ENCODE measurements at places on chromosomes 7 and 10.

DNA sequence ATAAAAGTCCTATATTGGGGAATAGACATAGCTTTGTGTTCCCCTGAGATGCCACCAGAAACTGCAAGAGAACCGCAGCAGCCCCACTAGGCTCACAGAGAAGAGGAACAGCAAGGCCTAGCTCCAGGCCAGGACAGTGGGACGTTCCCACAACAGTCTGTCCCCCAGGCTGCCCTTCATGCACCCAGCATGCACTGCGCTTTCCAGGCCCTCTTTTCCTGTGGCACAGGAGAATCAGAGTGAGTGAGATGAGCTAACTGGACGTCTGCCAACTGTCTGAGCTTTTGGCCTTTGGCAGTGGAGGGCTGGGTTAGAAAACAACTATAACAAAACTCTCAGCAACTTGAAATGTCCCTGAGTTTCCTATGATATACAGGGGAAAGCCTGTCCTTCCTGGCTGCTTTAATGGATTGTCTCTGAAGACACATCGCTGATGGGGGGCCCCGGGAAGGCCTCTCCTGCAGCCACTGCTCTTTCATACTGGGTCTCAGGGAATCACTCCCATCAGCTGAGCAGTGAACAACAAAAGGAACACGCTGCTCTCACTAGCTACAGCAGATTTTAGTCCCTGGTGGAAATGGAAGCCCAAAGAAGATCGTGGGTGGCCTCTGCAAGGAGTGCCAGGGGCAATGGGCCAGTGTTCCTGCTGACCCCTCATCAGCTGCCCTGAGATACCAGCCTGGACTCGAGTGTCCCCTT, 53.5 kb downstream of the PODXL start:
- no peak for DNase-seq

- DNase-seq, result no peak
Observed at GRCh38 chr7:55306331-55306730, 58.8 kb upstream of the LANCL2 start.

- DNase-seq, result no peak
Observed at GRCh38 chr7:146982482-146982881, 865.9 kb downstream of the CNTNAP2 start.

- DNase-seq, result no peak
Observed at GRCh38 chr10:1267568-1267967, 211.4 kb downstream of the WDR37 start.

- DNase-seq, result no peak
Observed at GRCh38 chr10:118481871-118482270, 113.6 kb downstream of the PRLHR start.

DNA sequence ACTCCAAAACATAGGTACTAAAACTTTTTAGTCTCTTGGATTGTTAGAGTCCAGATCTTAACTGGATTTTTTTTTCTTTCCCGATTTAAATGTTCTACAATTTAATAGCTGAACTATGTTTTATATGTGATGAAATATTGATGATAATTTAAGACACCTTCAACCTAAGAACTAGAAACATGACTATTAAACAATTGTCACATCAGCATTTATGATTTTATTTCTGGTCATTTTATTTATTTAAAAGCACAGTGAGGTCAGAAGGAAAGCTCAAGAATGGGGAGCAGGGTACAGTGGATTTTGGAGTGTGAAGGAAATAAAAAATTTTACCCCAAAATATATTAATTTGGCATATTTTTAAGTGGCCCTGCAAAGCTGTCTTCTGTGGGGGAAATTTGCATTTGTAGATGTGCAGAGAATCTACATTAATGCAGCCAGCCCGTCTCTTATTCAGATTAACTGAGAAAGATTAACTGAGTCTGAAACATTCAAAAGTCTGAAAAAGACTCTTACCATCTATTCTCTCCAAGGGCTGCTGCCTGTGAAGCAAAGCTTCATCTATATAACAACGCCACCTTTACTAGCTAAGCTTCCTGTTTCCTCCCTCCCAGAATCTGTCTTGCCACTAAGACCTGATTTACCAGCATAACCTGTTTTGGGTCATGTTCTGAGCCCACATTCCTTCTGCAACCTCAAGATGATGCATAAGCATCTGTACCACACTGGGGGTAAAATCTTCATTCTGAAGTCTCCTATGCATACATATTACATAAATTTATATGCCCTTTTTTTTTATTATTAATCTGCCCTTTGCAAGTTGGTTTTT, 86.4 kb downstream of the TMEM106B start:
- no peak for DNase-seq

- no peak for DNase-seq
Observed at GRCh38 chr10:10967029-10967428, 50.6 kb upstream of the CELF2 start.

DNA sequence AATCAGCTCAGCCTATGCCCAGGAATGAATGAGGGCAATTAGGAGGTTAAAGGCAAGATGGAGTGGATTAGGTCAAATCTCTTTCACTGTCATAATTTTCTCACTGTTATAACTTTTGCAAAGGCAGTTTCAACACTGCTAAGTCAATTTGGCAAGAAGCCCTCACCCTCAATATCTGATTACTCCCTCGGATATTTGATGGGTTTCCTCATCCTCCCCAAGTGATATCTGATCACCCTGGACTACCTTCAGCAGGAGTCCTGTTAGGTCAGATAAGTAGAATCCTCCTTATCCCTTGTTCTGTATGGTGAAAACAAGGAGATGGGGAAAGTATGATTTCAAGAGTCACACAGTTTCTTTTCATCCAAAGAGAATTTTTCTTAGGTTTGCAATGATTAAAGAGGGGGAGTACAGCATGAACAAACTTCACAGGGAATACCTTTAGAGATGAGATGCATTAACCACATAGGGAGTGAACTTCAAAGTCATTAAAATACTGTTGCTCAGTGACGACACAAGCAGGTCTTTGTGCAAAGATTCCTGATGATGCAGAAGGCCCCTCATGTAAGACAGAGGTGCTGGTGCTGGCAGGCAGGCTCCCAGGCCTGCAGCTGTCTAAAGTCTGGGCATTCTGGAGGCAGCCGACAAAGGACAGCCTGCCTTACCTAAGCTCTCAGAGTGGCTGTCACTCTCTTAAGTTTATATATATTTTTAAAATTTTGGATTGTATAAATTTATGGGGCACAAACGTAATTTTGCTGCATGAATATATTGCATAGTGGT, 75.4 kb upstream of the POM121L12 start:
- DNase-seq, result no peak

GRCh38 chr10:8331387-8331786, 276.9 kb downstream of the GATA3 start:
- no peak for DNase-seq

- no peak for DNase-seq
Observed at GRCh38 chr7:116446212-116446855, 53.2 kb upstream of the CAV2 start.

GRCh38 chr10:113236998-113237397, 287.0 kb downstream of the TCF7L2 start:
- no peak for DNase-seq

GRCh38 chr10:129780198-129780597, 183.9 kb downstream of the EBF3 start:
- DNase-seq, result no peak

GRCh38 chr7:7103343-7104313, 78.7 kb upstream of the C1GALT1 start:
- no peak for DNase-seq

DNA sequence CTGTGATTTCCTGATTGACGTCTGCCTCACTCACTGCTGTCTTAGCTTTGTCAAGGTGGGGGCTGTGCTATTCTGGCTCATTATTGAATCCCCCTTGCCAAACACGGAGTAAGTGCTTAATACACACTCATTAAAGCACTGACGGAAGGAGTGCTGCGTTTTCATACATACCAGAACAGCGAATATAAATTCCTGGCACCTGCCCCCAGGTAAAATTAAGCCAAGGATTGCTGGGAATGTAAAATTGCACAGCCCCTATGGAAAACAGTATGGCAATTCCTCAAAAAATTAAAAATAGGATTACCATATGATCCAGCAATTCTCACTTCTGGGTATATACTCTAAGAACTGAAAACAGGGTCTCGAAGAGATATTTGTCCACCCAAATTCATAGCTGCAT, 6.6 kb downstream of the KLRG2 start:
- no peak for DNase-seq

DNA sequence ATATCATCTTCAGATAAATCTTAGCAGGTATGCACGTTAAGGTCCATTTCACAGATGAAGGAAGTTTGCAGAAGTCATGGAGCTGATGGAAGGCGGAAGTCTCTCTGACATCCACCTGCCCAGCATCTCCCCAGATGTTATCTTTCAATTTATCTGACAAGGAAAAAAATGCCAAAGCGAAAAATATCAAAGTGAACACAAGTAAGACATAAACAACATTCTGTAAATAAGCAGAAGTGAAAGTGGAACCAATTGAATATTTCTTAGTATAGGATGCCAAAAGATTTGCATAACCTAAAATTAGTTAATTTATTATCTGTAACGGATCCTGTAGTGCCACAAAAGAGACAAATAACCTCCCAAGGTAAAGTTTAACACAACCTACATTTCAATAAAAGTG, 73.6 kb upstream of the NEBL start:
- no peak for DNase-seq

DNA sequence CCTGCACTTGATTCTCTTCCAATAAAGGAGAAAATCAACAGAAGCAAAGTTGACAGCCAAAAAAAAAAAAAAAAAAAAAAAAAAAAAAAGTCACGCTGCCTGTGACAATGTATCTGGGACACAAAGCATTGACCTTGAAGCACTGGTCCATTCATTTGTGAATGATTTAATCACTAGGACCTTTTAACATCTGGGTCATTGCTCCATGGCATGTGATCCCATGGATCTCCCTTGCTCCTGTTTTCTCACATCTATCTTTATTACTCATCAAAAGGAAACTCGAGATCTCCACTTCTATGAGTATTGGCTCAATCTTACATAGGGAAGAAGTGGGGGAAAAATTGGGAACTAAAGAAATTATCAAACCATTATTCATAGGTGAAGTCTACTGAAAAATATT, 89.6 kb upstream of the SMIM30 start:
- DNase-seq, result no peak

DNA sequence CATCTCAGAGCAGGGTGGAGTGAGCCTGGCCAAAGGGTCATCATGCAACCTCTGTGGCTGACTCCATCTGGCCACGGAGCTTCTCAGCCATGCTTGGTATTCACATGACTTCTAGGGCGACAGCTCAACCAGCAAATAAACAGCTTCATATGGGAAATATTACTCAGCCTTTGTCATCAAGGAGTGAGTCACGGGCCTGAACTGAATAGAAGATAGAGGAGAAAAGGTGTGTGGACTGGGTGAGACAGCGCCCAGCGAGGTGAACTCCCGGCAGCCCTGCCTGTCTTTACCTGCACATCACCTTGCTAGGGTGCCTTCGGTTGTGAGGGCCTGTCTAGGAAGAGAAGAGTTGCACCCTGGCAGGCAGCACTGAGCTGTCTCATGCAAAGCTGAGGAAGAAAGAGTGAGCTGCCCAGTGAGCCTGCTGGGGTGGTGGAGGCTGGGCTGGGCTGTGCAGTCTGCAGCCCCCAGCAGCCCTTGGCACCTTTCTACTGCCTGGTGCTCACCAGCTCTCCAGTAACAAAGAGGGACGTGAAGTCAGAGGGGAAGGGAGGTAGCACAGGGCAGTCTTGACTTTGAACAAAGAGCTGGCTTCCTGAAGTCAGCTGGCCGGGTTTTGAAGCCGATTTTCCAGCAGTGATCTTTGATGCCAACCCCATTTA, 114.2 kb downstream of the EGFR start:
- DNase-seq, result no peak

GRCh38 chr7:92988051-92988450, 129.7 kb downstream of the SAMD9 start:
- no peak for DNase-seq

DNA sequence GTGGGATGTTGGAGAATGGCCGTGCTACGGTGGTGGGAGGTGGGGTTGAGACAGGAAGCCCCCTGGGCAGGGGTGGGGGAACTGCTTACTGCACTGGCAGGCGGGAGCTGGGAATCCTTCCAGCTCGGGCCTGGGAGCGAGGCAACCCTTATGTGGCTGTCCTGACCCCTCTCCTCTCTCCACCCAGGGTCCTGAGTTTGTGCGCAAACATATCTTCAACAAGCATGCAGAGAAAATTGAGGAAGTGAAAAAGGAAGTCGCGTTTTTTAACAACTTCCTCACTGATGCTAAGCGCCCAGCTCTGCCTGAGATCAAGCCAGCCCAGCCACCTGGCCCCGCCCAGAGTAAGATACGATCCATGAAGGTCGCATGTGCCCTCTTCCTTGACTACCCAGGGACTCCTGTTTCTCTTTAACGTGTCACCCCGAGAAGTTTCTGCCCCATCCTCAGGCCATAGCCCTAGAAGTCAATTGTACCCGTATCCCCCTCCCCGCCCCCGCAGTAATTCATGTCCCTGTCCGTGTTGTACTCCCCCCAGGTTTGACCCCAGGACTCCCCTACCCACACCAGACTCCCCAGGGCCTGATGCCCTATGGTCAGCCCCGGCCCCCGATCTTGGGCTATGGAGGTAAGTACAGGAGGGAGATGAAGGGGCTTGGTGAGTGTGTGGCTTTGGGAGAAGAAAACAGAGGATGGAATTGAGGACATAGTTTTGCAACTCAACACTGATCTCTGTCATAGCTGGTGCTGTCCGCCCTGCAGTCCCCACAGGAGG, 1.8 kb downstream of the UFSP1 start:
- no peak for DNase-seq

- DNase-seq, result peak; percentile 9
Observed at GRCh38 chr7:37901236-37901827, 15.3 kb downstream of the SFRP4 start.

GRCh38 chr7:41491883-41492471, 210.9 kb downstream of the INHBA start:
- no peak for DNase-seq

DNA sequence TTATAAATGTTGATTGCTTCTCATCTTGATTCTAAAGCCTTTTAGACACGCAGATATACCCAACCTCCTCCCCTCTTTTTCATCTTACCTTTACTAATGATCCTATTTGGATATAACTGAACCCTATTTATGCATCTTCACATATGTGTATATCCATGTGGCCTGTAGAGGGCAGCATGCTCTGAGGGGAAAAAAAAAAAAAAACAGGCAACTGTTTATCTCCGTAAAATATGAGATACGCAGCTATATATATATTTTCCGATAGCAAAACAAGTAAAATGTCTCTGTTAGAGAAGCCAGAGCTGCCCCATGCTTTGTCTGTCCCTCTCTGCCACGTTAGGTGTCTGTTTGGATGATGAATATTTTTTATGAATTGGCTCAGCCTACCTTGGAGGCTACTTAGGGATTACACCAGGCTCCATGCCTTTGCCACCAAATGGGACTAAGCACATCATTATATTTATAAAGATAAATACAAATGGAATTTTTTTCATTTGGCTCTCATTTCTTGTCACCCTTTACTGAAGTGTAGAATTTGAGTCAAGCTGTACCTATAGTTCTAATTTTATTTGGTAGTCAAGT, 174.8 kb upstream of the FZD1 start:
- DNase-seq, result no peak

DNA sequence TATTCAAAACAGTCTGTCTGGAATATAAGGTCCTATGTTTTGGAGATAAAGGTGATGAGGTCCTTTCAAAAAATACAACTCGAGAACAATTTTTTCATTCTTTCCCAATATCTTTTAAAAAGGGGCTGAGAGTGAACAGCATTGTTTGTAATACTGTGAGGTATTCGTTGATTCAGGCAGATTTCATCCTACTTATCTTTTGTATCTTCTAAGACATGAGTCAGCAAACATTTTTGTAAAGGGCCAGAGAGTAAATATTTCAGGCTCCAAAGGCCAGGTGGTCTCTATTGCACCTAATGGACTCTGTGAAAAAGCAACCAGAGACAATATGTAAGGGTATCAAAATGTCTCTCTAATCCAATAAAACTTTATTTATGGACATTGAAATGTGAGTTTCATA, 8.1 kb upstream of the ANK3 start:
- DNase-seq, result no peak

Data from NCI-H1930 (cell line).